ENCODE measurements at places on chromosomes 6 and 20.

DNA sequence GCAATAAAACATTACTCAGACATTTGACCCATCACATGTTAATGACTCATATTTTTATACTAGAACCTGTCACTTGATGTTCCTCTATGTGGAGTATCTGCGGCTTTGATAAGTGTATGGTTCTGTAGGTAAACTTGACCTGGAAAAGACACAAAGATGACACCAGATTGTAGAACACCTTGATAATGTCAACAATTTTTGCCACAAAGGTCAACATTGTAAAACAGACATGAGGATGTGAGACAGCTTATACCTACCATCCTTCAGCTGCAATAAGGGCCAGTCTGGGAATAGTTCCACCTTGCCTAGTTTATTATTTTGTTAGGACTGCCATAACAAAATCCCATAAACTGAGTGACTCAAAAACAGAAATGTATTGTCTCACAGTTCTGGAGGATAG is 202.4 kb downstream of the LMBRD1 start:
- no peak for DNase-seq

GRCh38 chr6:21078497-21078896 is 515.1 kb upstream of the SOX4 start:
- DNase-seq: no peak

DNA sequence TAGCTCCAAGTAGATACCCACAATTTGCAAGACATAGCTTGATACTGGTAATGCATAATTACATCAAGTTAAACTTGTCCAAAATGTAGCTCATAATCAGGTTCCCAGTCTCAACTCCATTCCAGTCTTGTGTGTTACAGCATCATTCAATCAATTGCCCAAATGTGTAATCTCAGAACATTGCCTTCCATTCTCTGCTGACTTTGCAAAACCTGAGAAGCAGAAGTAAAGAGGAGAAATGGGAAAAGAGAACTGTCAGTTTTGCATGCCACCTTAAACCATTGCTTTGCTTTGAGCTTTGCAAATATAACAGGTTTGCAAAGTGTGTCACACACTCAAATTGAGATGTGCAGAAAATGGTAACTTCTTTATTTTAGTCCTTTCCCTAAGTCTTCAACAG is 40.3 kb upstream of the CNKSR3 start:
- DNase-seq: no peak

GRCh38 chr6:52534966-52535390 is 41.9 kb downstream of the TRAM2 start:
- no peak for DNase-seq

- DNase-seq: no peak
Observed at GRCh38 chr6:100763617-100764241, 117.4 kb downstream of the ASCC3 start.

GRCh38 chr20:63404129-63405085 is 43.3 kb upstream of the CHRNA4 start:
- DNase-seq: no peak

DNA sequence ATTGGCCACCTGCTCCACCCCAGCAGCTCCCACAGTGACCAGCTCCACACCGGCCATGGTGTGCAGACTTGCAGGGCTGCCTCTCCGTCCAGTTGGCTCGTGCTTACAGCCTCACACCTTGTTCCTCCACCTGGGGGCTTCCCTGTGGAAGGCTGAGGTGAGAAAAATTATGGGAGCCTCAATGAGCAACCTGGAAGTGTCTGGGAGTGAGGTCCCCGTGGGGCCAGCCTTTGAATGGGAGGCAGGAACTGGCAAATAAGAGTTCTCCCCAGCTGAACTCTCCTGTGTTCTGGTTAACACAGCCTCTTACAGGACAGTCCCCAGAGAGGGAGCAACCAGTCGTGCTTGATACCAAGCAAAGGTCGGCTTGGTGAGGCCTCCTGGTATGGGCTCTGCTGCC is 3.8 kb upstream of the PFDN4 start:
- no peak for DNase-seq

- DNase-seq: no peak
Observed at GRCh38 chr6:56699066-56699654, 56.5 kb upstream of the DST start.

DNA sequence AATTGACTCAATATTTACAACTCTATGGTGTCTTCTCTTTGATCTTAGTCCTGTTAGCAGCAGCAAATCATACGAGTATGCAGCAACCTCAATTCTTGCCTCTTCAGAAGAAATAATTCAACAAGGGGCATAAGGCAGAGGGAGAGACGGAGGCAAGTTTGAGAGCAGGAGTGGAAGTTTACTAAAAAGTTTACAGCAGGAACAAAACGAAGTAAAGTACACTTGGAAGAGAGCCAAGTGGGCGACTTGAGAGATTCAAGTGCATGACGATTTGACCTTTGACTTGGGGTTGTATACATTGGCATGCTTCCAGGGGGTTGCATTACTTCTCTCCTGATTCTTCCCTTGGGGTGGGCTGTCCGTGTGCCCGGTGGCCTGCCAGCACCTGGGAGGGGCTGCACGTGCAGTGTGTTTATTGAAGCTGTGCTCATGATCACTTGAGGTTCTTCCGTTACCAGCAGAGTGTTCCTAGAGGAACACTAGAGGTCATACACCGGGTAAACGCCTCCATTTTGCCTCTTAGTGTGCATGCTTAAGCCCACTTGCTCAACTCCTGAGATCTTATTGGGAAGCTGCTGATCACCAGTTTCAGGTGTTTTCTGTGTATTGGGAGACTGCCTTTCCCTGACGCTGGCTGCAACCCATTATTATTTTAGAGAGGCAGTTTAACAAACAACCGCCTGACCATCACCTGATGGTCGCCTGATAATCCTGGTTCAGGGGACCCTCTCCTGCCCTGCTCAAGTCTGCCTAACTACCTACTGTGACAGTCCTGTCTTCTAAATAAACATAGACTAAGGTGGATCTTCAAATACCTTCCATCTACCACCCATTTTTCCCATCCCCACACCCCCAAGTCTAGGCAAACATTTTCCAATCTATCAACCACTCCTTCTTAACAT is 172.4 kb upstream of the MYLIP start:
- DNase-seq: no peak

GRCh38 chr6:135830452-135830881 is 21.0 kb upstream of the PDE7B start:
- no peak for DNase-seq

DNA sequence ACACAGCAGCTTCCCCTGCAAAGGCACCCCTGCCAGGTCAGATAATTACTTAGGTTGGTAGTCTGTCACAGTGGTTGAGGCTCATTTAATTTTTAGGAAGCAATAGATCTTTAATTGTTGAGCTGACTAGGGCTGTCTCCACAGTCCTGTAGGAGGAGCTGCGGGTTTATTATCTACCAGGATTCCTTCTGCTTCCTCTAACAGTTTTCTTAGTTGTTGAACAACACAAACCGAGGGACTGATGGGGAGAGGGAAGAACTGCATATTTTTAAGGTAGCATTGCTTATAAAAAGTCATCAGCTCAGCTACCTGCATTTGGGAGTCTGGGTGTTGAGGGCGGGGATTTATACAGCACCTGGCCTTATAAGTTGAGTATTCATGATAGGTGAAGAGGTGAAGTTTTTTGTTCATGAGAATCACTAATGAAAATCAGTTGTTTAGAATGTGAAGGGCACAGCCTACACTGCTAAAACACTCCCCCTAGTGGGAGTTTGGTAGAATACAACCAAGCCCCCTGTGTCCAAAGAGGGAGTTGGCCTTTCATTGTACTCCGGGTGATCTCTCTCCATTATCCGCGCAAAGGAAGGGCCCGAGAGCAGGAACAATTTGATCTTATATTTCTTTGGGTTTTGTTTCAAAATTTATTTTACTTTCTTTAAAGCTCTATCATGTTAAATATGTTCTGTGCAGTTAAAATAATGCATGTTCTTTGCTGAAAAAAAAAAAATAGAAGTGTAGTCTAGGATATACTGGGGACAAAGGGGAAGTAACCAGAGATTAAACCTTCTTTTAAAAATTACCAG is 69.6 kb downstream of the SSR1 start:
- DNase-seq: no peak

GRCh38 chr6:130423044-130423443 is 57.2 kb downstream of the TMEM200A start:
- DNase-seq: no peak

GRCh38 chr20:46458866-46459750 is 52.7 kb upstream of the ELMO2 start:
- no peak for DNase-seq
